ENCODE measurements at places on chromosomes 2 and 18.

DNA sequence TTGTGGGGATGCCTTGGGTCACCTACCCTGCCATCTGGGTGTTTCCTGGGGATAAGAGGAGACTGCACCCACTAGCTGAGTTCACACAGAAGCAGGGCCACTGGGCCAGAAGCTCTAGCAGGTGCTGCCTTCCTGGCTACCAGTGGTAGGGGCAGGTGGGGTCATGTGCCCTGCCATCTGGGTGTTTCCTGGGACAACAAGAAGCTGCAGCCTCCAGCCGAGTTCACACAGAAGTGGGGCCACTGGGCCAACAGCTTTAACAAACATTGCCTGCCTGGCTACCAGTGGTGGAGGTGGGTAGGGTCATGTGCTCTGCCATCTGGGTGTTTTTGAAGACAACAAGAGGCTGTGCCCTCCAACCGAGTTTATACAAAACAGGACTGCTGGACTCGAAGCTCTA, 282.2 kb upstream of the SYT4 start:
- no peak for DNase-seq

- DNase-seq = no peak
Measured at GRCh38 chr2:7007846-7008741, 90.9 kb downstream of the RNF144A start.

- no peak for DNase-seq
Measured at GRCh38 chr2:98483257-98483861, 38.7 kb downstream of the INPP4A start.

GRCh38 chr2:160952464-160953254, 207.6 kb upstream of the TANK start:
- DNase-seq = no peak

- DNase-seq = no peak
Measured at GRCh38 chr2:44244135-44244871, 31.0 kb upstream of the SLC3A1 start.

- DNase-seq = no peak
Measured at GRCh38 chr2:72999729-73000725, 71.5 kb downstream of the SFXN5 start.

DNA sequence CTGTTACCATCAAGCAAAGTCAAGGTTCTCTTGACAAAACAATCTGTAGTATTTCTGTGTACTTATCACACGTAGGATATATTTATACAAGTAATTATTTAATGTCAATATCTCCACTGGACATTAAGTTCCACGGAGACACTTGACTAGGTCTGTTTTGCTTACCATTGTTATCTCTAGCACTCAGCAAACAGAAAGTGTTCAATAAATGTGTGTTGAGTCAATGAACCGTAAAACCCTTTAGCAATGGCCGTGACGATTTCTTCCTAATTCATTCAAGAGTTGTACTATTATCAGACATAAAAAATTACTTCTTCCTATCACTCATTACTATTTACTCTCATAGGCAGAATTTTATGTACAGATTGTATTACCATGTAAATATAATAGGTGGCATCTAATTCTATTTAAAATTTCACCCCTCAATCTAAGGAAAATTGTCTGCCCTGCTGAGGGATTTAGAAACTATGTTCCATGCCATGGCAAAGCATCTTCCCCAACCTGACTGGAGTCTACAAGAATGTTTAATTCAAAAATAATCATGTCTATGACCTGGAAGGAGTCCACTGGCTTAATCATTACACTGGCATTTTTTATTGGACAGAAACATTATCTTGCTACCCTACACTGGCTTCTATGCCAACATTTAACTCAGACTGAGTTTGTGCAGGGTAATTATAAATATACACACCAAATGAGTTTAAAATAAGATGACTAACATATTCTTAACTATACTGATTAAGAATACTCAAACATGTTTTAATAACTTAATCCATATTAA, 301.9 kb downstream of the ZEB2 start:
- no peak for DNase-seq

DNA sequence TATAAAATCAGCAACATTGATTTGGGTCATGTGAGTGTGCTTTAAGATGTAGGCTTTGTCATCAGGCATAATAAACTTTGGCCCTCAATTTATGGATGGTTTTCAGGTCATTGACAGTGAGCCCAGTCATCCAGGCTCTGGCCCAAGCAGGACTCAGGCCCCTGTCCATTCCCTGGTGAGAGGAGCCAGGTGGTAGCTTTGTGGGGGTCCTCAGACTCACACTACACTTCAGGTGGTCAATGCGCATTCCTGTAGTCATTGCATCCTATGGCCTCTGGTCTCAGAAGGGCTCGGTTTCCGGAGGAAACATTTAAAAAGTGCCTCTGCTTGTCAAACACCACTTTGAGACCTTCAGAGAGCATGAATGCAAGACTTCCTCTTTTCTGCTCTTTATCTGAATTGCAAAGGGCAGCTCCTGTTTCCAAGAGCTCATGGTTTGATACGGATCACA, 20.2 kb downstream of the LGALSL start:
- no peak for DNase-seq

DNA sequence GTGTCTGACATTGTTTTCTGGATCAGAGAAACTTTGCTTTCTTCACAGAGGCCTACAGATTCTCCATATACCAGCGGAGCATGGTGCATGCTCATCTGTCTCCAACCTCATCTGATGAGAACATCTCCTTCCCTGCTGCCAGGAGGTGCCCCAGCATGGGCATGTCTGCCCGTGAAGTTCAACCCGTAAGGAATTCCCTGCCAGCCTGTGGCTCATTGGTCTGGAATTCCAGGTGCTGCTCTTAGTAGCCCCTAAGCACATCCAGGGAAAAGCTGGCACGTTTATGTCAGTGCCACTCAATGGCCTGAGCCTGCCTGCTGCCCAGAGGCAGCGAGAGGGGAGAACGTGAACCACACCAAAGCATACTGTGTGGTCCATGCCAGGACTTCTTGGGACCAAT, 1.7 kb upstream of the SP100 start:
- DNase-seq = no peak

DNA sequence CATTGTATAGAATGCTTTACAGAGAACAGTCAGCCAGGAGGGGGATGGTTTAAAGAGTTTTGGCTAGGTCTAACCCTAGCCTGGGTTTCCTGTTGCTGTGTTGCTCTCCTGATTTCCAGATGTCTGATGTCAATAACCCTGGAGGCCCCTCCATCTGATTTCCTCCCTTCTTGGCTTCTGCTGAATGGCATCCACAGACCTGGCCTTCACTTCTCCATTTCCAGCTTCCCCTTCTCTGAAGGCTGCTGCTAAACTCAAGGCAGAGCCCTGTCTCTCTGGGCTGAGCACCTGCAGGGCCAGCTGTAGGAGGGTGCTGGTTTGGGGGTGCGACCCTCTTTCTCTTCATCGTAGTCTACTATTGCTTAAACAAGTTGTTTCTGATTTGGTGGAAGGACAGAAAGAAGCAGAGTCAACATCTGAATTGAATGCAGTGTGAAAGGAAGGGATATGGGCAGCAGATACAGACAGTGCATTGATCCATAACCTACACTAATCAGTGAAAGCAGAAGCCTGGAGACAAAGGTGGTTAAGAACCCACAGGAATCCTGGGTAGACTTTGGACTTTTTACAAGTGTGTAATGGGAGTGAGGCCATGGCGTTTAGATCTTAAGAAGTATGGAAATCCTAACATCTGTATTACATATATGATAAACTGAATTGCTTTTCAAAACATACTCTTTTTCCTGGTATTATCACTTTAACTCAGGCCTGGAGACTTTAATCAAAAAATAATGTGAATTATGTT, 153.6 kb downstream of the HRH4 start:
- no peak for DNase-seq

- DNase-seq = no peak
Measured at GRCh38 chr2:71536226-71536671, 82.9 kb downstream of the DYSF start.

DNA sequence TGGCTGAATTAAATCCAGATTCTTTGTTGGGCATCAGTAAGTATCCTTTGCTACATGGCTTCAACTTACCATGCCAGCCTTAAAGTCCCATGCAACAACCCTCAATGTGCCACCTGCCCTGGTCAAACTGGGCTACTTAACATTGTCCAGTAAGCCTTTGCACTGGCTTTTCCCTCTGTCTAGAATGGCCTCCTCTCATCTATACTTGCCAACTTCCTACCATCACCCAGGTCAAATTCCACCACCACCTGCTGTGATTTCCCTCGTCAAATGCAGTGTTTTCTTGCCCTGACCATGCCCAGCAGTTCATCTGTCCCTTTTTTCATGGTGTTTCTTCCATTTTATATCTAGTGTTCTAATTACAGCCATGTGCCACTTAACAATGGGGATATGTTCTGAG, 5.7 kb downstream of the KLHL23 start:
- no peak for DNase-seq

DNA sequence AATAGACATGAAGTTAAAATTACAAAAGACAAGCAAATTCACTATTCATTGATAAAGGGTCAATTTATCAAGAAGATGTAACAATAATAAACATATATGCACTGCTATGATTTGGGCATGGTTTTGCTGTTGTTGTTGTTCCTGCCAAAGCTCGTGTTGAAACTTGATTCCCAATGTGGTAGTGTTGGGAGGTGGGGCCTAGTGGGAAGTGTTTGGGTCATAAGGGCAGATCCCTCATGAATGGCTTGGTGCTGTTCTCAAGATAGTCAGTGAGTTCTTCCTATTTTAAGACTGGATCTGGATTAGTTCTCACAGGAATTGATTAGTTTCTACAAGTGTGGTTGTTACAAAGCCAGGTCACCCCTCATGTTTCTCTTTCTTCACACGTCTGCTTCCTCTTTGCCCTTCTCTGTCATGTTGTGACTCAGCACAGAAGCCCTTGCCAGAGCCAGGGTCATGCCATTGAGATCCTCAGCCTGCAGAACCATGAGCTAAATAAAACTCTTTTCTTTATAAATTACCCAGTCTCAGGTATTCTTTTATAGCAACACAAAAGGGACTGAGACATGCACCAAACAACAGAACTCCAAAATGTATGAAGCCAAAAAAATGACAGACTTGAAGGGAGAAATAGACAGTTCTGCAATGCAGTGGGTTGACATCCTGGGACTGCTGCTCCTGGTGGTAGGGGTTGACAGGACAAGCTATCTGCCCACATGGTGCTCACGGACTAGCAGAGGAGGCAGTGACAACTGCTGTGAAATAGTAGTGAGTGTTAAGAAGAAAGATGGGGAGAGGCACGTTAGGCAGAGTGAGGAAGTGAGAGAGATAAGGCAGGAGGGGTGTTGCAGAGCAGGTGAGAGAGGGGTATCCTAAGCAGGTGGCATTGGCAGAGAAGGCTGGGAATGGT, 18.6 kb upstream of the SKA1 start:
- no peak for DNase-seq

DNA sequence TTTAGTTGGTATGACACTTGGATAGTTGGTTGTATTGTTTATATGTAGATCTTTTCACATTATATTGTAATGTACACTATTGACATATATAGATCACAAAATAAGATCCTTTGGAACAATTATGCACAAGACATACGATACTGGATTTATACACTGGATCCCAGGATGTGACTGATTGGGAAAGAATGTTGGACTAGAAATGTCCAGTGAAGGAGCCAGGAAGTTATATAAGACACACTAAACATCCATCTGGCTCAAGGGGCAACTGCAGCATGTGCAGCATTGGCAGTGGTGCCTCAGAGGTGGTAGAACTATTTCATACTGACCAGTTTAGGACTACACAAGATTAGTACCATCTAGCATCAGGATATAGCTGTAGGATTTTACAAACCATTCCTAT, 104.9 kb downstream of the TRABD2A start:
- DNase-seq = no peak

DNA sequence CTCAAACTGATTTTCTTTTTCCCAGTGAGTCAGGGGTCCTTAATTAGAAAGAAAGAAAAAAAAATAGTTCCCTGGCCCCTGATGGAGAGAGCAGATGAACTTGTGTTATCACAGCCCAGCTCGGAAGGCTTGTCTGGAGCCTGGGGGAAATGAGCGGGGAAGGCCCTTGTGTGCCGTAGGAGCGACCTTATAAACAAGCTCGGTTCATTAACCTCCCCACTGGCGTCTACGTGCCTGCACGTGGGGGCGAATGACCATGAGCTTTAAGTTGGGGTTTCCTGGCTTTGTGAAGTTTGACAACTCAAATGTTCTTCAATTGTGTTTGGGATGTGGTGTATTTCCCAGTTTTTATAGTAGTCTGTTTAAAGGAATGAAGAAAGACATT, 69.5 kb downstream of the EPAS1 start:
- no peak for DNase-seq

DNA sequence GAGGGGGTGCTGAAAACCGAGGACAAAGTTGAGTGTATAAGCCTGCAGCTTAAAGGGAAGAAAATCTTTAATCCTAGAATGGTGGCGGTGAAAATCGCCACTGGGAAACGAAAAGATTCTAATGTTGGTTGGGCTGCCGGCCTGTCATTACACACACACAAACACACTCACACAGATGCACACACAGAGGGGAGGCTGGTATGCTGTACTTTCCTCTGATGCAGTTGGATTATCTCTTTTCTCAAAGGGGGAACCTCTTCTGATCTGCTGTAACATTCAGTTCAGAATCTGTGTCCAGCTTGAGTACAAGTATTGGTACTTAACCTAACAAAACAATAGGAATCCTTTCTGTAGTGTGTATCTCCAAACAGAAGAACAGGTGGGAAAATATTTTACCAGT, 39.0 kb downstream of the ANXA4 start:
- DNase-seq = no peak

GRCh38 chr2:12270876-12271588, 445.7 kb upstream of the TRIB2 start:
- DNase-seq = no peak

GRCh38 chr18:68397241-68398035, 317.5 kb downstream of the TMX3 start:
- DNase-seq = no peak

- DNase-seq = no peak
Measured at GRCh38 chr2:205367331-205367935, 314.9 kb upstream of the NRP2 start.

DNA sequence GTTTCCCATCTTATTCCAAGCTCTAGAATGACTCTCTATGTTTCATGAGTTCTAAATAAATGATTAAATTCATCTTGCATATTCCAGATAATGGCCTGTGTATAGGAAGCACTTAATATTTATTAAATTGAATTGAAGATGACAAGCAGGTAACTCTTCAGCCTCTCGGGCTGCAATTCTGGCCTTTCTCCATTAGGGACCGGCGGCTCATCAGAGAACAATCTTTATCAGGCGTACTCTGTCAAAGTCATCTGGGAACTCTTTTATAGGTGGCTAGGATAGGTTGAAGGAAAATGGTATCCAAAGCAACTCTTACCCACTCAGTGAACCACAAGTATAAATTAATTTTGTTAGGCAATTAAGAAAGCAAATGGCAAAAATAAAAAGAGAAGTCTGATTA, 308.5 kb downstream of the NOL4 start:
- DNase-seq = no peak

GRCh38 chr2:39390216-39390615, 46.9 kb downstream of the MAP4K3 start:
- no peak for DNase-seq

All from GOT3 (cell line).